ENCODE measurements at places on chromosomes 2 and 18.

DNA sequence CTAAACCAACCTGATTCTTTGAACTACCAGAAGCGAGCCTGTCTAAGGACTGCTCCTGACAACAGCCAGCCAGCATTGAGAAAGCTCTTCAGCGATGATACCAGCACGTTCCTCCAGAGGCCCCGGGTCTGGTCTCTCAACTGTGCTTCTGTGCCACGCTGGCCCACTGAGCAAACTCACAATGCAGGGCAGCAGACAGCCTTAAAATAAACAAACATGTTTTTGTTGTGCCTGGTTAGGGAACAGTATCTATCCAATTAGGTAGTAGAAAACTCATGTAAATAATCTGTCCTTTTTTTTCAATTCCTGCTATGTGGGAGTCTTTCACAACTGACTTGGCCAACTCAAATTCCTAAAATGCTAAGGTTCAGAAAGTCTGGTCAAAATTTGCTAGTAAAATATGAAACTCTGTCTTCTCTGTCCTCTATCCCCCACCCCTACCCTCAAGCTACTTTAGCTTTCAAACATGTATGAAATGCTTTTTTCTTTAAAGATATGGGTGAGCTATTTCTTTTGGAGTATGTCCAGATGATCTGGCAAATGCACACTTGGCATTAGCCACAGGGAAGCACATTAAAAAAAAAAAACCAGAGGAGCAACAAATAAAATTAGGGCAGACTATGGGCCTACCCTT lies 21.4 kb upstream of the EML4 start:
- peak; percentile 62 for DNase-seq

GRCh38 chr2:37560863-37561614 lies 110.4 kb downstream of the CDC42EP3 start:
- no peak for DNase-seq

DNA sequence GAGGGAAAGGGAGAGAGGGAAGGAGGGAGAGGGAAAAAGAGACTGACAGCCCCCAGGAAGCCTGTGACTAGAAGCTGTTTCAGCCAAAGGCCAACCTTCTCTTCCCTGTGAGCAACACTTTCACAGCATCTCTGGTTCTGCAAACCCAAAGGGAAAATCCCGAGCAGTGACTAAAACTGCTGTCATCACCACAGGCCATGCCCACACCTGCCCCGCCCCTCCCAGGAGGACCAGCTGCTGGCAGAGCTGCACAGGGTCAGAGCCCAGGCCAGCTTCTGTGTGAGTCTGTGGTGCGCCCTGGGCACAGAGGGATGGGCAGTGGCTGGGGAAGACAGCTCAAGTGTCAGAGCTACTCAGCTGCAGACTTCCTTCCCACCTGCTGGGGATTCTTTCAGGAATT lies 64.9 kb upstream of the OTOS start:
- no peak for DNase-seq

DNA sequence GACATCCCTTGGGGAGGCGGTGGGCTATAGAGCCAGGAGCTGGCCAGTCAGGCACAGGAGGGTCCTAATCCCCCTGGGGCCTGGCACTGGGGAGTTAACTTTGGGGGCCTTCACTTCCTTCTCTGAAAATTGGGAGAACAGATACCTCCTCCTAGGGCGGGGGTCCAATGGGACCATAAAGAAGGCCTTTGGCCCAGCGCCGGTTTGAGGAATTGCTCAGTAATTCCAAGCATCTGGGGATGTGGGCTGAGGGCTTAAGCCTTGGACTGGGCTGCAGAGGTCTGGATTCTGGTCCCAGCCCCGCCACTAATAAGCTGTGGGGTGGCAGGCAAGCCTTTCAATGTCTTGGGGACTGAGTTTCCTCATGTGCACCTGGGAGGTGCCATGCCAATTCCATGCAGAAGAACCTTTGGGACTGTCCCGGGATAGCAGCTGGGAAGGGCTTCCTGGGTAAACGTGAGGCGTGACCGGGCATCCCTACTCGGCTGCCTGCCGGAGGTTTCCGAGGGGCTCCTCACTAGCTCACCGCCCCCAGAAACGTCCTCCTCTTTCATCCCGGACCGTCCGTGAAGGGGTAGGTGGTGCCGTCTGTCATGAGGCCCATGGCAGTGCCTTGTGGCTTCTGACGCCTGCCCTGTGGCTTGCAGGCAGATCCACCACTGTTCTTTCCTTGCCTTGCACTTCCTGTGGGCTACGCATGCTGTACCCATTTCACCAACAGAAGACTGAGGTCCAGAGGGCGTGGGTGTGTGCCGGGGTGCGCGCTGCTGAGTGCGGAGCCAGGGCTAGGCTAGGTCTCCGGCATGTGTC lies 67.4 kb upstream of the HPCAL1 start:
- DNase-seq, result no peak

DNA sequence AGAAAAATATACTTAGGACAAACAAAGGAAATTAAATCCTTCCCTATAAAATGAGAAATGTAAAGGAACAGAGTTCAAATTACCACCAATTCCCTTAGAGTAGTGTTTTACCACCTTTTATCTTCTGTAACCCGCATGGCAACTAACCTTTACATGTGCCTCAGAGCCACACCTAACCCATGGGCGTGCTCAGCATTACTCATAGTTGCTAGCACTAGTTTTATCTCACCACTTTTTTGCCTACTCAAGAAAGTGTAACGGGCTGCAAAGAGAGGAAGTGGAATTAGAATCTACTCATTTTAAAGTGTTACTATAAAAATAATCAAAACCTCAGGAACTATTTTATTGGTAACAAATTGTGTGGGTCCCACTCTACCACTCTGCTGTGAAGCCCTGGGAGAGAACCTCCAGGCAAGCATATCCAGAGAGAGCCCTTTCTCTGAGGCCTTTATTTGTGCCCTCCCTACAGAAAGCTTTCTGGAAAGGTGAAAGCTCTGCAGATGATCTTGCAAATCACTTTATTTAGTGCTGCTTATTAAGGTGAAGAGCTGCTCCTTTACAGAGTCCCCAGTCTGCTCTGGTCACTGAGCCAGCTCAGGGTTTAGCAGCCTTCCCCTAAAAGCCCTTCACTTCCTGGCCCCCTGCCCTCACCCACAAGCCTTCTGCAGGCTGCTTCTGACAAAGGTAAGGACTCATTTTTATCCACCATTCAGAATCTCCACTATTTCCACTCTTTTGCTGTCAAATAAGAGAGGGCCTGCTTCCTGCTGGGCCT lies 98.8 kb downstream of the TRABD2A start:
- no peak for DNase-seq
